Foreskin keratinocyte (primary cell): ENCODE measurements at places on chromosomes 4 and X. TPM values are rescaled to one million over a fixed set of nuclear protein-coding genes. Genes with fewer than 3 reads are reported as not detected.

The CSAG2 gene
- not detected in 2 replicates for total RNA-seq

The SPINK2 gene
- not detected in 2 replicates for total RNA-seq

The HSD17B13 gene
- total RNA-seq, result 0.04 TPM in 1 of 2 replicates, not detected in the other

The CYLC1 gene
- total RNA-seq, result not detected in 2 replicates

The ADGRL3 gene
- 0.60 and 0.78 TPM in 2 replicates for total RNA-seq

The RNF150 gene
- 0.07 TPM in 1 of 2 replicates, not detected in the other for total RNA-seq

The RPS6KA6 gene
- total RNA-seq, result 3.2 and 3.4 TPM in 2 replicates
